ENCODE measurements at places on chromosomes 16 and 17.

DNA sequence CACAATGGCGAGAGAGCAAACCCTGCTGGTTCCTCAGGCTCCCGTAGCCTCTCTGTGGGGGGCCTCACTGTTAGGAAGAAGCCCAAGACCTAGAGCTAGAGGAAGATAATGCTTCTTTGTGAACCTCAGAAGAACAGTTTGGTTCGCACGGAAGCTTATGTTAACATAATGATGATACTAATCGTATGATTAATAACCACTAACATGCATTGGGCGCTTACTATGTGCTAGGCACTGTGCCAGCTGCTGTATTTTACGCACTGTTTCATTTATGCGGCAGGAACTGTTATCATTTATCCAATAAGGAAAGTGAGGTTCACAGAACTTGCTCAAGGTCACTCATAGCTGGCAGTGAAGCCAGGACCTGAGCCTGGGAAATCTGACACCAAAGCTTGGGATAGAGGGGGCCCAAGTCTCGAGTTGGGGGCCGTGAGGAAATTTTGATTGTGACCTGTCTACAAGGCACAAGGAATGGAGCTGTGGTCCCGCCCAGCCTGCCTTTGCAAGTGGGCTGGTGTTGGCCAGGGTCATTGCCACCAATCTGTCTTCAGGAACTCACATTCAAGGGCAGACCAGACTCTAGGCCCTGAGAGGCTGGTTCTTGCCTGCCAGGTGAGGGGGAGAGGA lies 6.8 kb downstream of the PRCD start:
- no peak for DNase-seq

DNA sequence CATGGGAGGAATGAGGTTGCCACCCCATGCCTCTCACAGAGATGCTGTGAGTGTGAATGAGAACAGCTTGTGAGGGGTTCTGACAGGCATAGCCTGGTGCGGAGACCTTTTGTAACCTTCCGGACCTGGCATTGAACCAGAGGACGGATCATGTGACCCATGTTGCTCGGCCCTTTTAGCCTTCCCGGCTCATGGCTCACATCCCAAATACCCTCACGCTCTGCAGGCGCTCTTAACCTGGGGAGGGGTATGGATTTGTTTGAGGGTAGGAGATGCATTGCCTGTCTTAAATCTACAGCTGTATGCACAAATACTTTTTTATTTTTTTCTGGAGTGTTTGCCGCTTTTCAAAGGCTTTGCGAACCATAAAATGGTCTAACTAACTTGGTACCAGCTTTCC lies 102.4 kb upstream of the CRHR1 start:
- DNase-seq: no peak

- DNase-seq: no peak
Measured at GRCh38 chr16:84862804-84863480, 43.2 kb downstream of the CRISPLD2 start.

- no peak for DNase-seq
Measured at GRCh38 chr16:84566545-84567257, 51.2 kb downstream of the COTL1 start.

DNA sequence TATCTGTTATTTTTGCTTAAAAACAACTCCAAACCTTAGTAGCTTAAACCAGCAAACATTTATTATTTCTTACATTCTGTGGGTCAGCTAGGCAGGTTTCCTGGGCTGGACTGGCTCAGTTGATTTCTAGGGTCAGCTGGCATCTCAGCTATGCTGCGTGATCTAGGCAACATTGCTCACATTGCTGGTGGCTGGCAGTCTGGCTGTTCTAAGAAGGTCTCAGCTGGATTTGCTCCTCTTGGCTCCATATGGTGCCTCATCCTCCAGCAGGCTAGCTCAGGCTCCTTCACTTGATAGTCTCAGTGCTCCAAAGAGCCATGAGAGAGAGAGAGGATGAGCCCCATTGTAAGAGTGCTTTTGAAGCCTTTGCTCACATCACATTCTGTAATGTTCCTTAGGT lies 470.6 kb upstream of the CDH5 start:
- DNase-seq: no peak

DNA sequence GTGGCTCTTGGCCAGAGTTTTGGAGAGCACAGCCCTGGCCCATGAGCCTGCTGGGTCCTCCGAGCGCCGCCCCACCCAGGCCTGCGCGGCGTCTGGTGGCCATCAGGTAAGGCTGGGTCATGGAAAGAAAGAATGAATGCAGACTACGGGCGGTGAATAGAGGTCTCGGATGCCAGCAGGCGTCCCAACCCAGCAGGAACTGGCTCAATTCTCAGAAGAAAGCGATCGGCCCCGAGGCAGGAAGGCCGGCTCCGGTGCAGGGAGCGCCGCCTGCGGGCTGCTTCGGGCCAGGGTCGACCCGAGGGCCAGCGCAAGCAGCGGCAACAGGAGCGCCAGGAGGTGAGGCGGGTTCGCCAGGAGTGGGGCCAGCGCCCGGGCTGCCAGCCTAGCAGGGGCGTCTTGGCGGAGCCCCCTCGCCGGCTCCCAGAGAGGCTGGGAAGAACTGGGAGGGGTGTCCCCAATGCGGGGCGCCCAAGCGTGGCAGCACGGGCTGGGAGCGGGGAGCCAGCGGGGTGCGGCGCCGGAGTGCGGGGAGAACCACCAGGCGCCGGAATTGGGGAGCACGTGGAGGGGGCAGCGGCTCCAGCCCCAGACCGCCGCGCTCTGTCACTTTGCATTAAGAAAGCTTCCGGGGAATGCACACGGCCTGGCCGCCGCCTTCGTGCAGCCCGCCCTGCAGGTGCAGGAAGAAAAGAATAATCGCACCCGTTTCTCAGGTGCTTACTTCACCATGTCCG lies 7.1 kb upstream of the TMC5 start:
- DNase-seq: no peak

DNA sequence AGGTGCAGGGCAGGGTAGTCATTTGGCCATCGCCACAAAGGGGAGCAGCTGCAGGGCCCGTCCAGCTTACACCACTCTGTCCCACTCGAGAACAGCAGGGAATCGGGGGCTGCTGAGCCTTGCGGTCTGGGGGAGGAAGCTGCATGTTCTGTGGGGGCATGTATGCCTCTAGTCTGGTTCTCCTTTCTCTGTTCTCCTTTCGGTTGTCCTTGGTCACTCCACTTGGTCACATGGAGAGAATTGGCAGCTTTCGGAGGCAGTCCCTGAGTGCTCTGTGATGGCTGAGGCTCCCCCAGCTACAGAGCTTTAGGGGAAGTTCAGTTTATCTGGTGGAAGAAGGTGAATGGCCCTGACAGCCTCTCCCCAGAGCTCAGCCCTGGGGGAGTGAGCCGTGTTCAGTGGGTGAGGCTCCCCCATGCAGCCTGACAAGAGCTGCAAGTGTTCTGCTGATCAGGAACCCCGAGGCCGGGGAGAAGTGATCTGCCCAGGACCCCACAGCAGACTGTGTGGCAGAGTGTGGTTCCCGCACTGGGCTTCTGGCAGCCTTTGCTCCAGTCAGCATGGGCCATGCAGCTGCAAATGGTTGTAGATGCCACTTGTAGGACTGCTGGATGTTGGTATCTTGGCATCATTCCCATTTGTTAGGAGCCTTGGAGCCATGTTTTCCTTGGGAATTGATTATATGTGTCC lies 22.3 kb upstream of the SMPD3 start:
- no peak for DNase-seq
